KG1 (cell line): ENCODE measurements at places on chromosomes 6 and 20.

DNA sequence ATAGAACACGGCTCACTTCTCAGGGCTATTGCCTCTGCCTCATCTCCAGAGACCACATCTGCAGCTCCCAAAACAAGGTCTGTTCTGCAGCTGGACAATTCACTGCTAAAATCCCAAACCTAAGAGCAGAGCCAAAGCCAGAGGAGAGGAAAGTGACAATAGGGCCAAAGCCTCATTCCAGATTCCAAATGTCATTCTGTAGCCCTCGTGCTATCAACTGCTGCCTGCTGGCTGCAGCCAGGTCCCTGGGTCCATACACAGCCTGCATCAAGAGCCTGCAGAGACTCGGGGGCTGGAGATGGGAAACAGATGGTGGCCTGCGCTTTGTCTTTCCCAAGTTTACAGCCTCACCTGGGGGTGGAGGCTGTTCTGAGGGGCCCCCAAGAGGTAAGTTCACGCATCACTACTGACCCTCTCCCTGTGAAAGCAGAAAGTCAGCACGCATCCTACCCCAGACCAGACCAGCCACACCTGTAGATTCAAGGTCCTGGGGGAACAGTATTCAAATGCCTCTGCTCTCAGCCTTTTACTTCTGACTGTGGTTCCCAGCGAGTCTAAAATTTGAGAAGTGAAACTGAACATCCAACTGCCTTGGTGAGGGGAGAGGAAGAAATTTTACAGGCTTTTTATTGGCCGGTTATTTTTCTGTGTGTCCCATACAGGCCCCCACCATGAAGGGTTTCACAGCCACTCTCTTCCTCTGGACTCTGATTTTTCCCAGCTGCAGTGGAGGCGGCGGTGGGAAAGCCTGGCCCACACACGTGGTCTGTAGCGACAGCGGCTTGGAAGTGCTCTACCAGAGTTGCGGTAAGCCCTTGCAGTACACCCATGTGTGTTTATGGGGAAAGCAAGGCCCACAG is at the start of gene LY86:
Gene LY86, plus strand, starts transcription at position 657 of the 860 bp plus-strand sequence. Its CDS starts 15 bp downstream, at position 672.
- DNase-seq: no peak

GRCh38 chr6:90993770-90994169 is 406.9 kb upstream of the MAP3K7 start:
- DNase-seq: no peak

GRCh38 chr20:45111799-45112471 is 3.0 kb downstream of the WFDC5 start:
- DNase-seq: no peak

GRCh38 chr6:105292689-105293339 is 110.1 kb downstream of the PREP start:
- no peak for DNase-seq

GRCh38 chr6:43878823-43879495 is 108.9 kb downstream of the VEGFA start:
- DNase-seq: no peak

- no peak for DNase-seq
Measured at GRCh38 chr6:148370176-148370575, 27.5 kb downstream of the SASH1 start.

DNA sequence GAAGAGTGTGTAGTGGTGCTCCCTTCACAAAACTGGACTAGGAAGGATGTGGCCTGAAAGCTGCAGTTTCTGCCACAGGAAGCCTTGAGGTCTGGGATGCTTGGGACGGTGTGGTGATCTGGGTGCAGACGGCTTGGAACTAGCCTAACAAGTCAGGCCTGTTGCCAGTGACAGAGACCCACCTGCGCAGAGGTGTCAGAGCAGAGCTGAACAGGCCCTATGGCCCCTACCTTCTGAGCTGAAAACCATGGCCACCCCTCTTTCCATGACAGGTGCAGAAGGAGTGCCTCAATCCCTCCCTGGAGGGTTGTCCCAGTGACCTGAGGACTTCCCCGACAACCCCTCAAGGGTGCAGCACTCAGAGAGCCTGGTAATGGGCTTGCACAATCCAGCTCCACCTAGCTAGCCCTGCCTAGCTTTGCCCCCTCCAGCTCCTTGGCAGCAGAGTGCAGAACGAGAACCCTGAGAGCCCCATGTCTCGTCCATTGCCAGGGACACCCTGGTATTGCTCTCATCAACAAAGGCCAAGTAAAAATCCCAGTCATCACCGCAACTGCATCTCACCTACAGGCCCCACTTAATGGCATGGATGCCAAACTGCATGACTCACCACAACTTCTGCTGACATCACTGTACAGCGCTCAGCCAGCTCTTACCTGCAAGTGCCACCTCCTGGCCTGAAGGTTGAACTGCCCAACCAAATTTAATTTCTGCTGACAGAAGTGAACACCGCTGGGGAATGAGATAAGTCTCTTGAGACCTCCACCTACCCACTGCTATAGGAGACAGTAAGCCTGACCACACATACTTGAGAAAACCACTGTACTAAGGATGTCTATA is 563.1 kb downstream of the TFAP2A start:
- no peak for DNase-seq

GRCh38 chr6:34729631-34730470 is 27.5 kb upstream of the SNRPC start:
- DNase-seq: no peak

GRCh38 chr20:5539691-5540090 is 210.5 kb upstream of the SHLD1 start:
- no peak for DNase-seq

- no peak for DNase-seq
Measured at GRCh38 chr6:159461998-159462397, 231.0 kb downstream of the SOD2 start.

DNA sequence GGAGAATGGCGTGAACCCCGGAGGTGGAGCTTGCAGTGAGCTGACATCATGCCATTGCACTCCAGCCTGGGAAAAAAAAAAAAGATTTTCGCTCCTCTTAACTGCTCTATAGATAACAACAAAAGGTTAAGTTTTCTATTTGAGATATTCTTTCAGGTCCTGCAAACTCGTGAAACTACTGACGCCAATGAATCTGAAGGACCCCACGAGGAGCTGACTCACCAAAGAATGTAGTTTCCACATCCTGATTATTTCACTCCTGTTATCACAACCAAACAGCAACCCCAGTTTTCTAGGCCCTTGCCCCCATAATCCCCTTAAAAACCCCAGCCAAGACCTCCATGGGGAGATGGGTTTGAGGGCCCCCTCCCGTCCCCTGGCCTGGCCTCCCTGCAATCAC is 58.7 kb downstream of the OTOR start:
- no peak for DNase-seq

DNA sequence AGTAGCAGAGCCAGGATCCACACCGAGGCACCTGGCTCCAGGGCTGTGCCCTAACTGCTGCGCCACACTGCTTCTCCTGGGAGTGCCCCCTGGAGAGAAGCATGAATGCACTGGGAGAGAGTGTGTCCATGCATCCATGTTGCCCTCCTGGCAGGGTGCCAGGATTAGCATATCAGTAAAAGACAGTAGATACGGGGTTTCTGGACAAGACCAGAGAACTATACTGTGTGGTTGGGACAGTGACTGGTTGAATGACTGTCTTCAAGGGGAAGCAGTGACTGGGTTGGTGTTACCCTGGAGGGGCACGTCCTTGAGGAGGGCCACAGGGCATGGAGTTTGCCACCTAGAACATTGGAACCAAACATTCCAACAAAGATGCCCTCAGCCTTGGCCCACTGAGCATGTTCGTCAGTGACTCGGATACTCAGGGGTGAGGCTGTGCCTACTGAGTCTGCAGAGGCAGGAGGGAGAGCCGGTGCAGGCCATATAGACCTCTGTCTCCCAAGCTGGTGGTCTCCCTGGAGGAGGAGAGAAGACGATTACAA is 288.8 kb downstream of the CDC5L start:
- DNase-seq: no peak

- DNase-seq: no peak
Measured at GRCh38 chr6:37762806-37763205, 56.7 kb upstream of the ZFAND3 start.

DNA sequence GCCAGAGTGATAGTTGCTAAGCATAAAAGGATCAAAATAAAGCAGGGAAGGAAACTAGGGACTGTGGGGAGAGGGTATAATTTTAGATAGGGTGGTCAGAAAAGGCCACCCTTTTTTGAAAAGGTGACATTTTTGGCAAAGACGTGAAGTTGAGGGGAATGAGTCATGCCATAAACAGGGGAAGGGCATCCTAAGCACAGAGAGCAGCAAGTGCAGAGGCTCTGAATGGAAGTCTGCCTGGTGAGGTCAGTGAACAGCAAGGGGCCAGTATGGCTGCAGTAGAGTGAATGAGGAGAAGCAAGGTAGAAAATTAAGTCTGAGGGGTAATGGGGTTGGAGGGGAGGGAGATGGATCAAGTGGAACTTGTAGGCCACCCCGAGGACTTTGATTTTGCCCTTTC is 2.4 kb downstream of the KLC4 start:
- DNase-seq: no peak

GRCh38 chr20:37961066-37961465 is 58.1 kb downstream of the VSTM2L start:
- DNase-seq: no peak

- no peak for DNase-seq
Measured at GRCh38 chr6:149053848-149054558, 263.5 kb upstream of the TAB2 start.

DNA sequence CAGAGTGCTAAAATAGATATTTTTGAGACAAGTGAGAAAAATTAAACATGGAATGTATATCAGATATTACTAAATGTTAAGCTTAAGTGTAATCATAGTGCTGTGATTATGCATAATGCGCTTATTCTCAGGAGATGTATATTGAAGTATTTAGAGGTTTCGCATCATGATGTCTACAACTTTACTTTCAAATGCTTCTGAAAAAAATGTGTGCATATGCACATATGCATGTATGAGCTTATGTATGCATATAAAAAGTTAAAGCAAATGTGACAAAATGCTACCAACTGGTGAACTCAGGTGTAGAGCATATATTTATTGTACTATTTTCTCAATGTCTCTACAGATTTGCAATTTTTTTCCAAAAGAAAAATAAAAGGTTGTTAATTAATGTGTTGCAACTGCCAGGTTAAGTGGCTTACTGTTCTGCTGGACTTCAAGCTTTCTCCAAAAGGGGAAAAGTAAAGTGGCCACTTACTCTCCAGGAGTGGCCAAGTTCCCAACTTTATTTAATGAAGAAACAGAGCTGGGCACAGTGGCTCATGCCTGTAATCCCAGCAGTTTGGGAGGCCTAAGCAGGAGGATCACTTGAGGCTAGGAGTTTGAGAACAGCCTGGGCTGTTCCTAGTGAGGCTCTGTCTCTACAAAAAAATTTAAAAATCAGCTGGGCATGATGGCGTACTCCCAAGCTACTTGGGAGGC is 48.9 kb downstream of the B4GALT5 start:
- no peak for DNase-seq
